ENCODE measurements at places on chromosomes 2 and 18.

DNA sequence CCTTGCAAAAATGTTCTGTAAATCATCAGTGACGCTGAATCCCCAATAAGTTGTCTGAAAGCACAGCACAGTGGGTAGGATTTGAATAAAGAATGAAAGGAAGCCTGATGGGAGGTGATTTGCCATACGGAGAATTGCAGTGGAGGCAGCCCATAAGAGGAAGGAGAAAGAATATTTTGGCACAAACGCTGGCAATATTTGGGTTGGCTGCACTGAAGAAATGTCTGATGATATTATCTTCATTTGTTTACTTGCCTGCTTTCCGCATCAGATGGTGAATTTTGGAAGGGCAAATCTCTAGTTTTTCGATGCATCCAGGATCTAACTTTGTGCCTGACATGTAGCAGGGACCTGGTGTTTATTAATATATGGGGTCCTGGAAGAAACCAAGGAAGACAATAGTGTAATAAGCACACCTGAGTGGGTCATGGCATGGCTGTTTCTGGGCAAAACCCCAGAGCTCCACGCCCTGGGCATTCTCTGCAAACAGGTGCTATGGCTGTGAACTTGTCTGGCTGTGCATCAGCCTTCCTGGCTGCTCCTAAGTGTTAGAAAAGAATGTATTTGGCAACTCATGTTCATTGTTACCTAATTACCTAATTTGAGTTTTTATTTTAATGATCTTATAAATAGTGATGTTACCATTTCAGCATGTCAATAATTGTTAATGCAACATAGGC is 5.9 kb downstream of the GALR1 start:
- DNase-seq: no peak

DNA sequence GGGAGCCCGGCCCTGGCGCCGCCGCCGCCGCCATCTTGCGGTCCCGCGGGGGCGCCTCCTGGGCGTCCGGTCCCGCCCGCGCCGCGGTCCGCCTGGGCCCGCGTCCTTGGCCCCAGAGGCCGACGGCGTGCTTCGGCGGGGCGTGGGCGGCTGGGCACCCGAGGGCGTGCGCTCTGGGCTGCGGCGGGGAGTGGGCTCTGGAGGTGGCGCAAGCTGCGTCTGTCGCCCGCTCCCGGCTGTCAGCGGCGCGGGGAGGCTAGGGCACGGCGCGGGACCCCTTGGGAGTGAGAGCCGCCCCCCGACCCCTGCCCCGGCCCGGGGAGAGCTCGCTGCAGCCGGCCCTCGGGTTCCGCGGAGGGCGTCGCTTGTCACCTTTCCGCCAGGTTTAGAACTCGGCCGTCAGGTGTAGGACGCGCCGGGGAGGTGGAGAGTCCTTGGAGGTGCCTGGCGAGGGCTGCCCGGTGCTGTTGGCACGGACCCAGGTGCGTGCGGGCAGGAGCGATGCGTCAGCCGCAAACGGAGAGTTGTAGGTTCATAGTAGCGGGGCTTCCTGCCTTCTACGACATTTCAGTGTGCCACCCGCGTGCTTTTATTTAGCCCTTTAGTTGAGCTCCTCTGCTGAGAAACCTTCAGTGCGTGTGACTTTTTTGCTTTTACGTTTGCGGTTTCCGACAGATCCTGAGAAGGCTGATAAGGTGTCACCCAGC is 921 bp downstream of the VAPA start:
- DNase-seq: peak; percentile 74

DNA sequence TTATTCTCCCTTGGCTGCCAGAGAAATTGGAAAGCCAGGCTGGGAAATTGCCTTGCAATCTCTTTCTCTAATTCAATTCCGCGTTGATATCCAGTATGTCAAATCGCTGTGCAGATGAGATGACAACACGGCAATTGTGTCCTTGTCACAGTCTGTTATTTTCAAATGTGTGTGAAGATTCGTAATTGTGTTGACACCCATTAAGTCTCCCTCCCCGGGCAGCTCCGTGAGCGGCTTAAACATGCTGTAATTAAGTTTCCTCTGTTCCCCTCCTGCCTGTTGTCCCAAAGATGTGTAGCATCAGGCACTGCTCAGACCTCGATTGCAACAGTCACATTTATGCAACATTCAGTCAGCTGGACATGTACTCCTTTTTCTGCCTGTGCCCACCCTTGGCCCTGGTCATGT is 209.5 kb downstream of the LPIN1 start:
- no peak for DNase-seq

- no peak for DNase-seq
Observed at GRCh38 chr18:31880186-31880898, 62.6 kb downstream of the TRAPPC8 start.

DNA sequence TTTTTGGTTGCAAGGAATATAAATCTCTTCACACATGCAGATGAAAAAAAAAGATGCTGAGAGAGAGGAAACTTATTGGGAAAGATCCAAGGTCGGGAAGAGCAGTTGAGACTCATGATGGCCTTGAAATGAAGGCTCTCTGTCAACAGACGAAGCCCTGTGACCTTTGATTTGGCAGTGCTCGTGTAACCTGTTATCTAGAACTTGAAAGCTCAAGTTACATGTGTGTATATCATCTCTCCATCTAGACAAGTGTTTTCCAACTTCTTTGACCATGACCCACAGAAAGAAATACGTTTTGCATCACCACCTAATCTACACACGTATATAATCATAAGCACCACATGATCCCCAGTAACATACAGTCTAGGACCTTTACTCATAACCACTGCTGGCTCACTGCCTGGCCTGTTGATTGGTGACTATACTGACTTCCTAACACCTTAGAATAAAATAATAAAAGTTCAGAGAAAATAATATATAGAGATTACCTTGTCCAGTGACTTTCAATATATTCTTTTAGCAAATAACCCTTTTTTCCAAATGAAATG is 319.0 kb upstream of the PKDCC start:
- no peak for DNase-seq

GRCh38 chr18:8468191-8468590 is 141.0 kb upstream of the RAB12 start:
- no peak for DNase-seq

DNA sequence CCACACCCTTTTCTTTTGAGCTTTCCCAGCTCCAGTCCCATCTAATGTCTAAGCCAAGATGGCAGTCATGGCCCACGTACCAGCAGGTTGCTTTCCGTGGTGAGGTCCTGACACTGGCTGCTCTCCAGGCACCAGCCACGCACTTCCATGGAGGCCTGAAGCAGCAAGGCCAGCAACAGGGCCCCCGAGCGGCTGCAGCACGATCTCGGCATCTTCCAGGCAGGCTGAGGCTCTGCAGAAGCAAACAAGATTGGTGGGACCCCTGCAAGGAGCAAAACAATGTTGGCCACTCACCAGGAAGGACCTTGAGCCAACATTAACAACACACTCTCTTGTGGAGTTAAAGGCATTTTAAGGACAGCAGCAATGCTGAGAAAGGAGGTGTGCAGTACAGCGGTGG is 3.8 kb downstream of the POMC start:
- DNase-seq: no peak

DNA sequence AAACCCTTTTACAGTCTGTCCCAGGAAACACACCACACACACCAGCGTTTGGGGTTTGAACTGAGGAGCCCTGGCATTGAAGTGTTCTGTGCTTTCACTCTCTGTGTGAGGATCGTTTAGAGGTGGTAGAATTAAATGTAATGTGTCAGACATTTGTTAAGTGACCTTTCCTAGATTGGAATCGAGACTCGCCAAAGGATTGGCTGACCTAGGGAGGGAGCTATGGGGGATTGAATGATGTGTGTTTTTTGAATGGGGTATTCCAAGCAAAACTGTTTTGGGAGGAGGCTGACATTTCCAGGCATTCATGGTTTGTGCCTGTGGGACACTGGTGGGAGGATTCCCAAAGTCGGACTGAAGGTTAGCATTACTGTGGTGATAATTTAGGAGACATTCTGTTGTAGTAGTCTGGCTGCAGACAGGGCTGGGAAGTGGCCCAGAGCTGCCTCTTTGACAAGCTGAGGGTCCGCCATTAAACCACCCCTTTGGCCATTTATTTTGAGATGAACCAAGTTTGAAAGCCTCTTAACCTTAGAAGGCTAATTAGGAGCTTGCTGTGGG is 1.7 kb downstream of the MYO1B start:
- no peak for DNase-seq

GRCh38 chr18:13236411-13236810 is 17.9 kb downstream of the LDLRAD4 start:
- DNase-seq: no peak

- DNase-seq: no peak
Observed at GRCh38 chr2:218059289-218059688, 9.8 kb upstream of the RUFY4 start.

DNA sequence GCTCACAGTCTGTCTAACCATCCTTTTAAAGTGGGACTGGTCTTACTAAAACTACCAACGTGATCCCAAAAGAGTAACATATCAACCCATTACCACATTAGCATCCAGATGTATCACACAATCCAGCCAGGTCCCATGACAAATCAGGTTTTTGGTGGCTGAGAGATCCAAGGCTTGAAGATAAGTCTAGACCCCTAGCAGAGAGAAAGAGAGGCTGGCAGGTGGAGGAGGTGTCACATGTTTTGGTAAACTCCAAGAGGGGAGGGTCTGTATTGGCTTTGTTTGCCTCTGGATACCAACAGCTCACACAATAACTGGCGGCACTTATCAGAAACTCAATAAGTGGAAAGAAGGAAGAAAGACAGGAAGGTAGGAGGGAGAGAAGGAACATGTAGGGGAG is 357.6 kb downstream of the SS18 start:
- no peak for DNase-seq

DNA sequence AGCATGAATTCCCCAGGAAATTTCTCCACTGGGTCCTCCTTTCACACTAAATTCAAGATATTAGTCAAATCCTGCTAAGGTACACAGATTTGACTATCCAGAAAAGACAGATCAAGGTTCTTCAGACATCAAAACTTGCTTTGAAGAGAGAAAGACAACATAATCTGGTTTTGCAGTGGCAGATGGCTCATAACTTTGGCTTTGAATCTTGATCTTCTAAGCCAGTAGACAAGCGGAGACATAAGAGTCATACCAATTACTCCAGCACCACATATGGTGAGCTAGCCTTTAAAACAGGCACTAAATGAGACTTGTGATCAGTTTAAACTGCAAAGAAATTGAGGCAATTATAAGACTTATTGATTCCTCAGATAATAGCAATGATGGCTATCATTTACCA is 29.3 kb downstream of the PDE11A start:
- no peak for DNase-seq

DNA sequence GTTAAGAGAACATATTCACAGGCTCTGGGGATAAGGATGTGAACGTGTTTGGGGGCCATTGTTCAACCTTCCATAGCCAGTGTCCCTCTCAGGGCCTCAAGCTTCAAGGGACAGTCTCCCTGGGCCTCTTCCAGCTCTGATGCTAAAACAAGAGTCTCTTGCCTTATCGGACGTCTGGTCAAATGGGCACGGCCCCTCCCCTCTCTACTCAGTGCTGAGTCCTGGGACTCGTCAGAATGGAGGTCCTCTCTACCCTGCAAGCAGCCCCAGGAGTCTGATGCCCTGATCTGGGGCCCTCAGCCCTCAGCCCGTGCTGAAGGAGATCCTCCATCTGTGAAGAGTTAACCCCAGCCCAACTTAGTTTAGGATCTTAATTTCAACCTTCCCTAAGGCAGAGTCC is 198.2 kb downstream of the ZFP36L2 start:
- DNase-seq: no peak

GRCh38 chr2:71070294-71071093 is 2.0 kb downstream of the NAGK start:
- DNase-seq: peak; percentile 58

GRCh38 chr2:235521844-235522243 is 28.0 kb downstream of the AGAP1 start:
- DNase-seq: peak; percentile 24

GRCh38 chr18:79326413-79327198 is 69.1 kb upstream of the NFATC1 start:
- DNase-seq: peak; percentile 42

DNA sequence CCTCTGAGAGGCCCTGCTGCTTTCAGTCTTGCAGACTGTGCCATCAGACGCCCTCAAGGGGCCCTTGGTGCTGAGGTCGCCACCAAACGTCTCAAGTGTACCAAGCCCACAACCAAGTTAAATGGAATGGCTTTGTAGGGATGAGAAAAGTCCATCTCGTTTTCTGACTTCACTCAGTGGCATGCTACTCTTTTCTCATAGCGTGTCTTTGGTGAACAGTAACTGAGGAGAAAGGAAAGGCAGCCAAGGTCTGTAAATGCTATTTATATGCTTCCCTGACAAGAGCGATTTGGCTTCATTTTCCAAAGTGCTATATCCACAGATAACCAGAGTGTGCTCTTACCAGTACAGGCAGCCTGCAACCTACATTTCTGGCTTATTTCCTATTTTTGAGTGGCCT is 123.0 kb downstream of the MTX2 start:
- DNase-seq: no peak

- DNase-seq: no peak
Observed at GRCh38 chr2:153819501-153819900, 52.2 kb upstream of the GALNT13 start.
